Hematopoietic multipotent progenitor cell (in vitro differentiated cells): ENCODE measurements at places on chromosomes 12 and 14.

DNA sequence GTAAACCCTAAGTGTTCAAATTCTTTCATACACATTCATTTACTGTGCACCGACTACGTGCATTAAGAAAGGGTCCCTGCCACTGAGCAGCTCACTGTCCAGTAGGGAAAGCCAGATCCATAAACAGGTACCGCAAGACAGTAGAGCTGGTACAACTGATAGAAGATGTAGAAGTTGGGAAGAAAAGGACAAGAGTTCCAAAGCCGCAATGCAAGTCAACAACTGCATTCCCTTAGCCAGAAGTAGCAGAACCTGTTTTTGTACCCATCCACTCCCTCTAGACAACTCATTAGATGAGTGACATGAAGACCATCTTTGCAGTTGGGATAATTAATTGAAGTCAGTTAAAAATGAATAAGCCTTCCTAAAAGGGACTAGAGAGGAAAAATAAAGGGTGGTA lies 1.3 kb downstream of the SENP1 start:
- DNase-seq = no peak

DNA sequence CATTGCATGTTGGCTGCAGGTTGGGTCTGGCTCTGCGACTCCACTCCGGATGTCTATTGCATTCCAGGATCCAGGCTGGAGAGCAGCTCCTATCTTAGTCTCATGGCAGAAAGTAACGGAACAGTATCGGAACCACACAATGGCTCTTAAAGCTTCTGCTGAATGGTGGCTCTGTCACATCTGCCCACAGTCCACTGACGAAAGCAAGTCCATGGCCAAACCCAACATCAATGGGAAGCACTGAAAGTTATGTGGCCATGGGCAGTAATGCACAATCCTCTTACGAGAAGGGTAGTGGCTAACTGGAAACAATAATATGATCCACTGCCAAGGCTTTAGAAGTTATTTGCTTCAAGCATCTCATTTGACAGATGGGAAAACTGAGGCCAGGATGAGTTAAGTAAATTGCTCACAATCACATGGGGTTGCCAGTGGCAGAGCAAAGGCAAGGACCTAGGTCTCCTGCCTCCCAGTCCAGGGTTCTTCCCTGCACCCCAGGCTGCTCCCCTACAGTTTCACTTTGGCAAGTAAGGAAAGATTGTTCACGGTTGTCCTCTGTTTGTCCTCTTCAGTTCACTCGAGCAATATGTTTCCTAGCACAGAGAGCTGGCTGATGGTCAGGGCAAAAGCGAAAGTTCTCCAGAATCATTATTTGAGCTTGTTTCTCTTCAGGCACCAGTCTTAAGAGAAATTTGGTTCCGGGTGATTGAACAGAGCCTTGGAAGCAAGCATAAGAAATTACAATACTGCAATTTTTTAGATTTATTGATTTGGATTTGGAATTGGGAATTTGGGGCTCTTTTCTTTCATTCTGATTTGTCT lies 54.2 kb downstream of the CKAP4 start:
- DNase-seq = no peak

- no peak for DNase-seq
Observed at GRCh38 chr14:89420502-89420901, 3.5 kb upstream of the FOXN3 start.

- no peak for DNase-seq
Observed at GRCh38 chr12:11666131-11667050, 16.9 kb downstream of the ETV6 start.

DNA sequence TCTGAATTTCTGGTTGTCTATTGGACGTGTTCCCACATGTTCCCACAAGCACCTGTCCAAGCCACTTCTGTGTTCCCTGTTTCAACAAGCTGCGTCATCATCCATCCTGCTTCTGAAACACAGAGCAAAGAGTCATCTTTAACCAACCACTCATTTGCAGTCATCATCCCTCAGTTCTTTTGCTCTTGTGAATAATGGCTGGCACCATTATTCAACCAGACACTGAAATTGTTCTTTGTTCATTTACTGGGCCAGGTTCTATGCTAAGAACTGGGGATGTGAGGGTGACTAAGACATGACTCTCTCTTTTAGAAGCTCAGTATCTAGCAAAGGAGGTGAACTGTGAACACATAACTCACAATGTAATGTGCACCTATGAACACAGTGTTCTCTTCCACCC lies 40.7 kb upstream of the ANO4 start:
- DNase-seq = no peak

- DNase-seq = no peak
Observed at GRCh38 chr14:25102788-25103187, 52.8 kb upstream of the STXBP6 start.

GRCh38 chr12:48300774-48301173 lies 49.9 kb downstream of the ZNF641 start:
- no peak for DNase-seq

- no peak for DNase-seq
Observed at GRCh38 chr12:11969437-11970154, 101.1 kb upstream of the BCL2L14 start.

- DNase-seq = no peak
Observed at GRCh38 chr12:6294156-6295093, 16.1 kb upstream of the PLEKHG6 start.

DNA sequence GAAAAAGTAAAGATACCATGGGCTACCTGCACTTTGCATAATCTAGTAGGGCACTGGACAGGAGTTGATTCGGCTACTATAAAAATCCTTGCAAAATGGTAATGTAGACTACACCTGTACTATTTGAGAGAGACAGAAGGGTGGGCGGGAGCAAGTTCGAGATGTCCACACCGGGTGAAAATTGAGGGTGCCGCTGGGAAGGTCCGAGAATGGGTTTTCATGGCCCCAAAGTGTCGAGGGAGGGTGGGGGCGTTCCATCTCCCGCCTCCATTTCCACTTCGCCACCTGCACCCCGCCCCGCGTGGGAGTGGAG lies 648 bp downstream of the SNX6 start:
- DNase-seq = no peak

DNA sequence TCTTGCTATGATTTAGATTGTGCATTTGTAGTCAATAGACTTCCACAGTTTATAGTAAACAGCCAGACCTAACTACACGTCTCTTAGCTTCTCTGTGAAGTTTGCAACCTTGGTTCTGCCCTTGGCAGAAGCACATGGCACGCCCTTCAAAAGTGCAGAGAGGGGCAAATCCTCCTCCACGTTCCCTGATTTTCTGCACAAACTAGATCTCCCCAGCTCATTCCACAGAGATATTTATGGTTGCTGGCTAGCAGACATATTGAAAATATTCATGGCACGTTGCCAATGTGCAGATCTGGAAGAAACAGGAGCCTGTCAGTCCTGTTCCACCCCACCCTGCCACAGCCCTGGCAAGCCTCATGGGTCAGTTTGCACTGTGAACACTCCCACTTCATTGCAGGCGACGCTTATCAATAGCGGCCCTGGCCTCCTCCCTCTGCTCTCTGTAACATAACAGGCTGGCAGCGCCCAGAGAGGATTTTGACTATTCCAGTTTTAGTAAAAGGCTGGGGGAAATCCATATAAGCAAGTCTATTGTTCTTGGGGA lies 6.5 kb upstream of the LGALS3 start:
- no peak for DNase-seq

GRCh38 chr14:66610154-66610563 lies 102.2 kb downstream of the GPHN start:
- DNase-seq = no peak

DNA sequence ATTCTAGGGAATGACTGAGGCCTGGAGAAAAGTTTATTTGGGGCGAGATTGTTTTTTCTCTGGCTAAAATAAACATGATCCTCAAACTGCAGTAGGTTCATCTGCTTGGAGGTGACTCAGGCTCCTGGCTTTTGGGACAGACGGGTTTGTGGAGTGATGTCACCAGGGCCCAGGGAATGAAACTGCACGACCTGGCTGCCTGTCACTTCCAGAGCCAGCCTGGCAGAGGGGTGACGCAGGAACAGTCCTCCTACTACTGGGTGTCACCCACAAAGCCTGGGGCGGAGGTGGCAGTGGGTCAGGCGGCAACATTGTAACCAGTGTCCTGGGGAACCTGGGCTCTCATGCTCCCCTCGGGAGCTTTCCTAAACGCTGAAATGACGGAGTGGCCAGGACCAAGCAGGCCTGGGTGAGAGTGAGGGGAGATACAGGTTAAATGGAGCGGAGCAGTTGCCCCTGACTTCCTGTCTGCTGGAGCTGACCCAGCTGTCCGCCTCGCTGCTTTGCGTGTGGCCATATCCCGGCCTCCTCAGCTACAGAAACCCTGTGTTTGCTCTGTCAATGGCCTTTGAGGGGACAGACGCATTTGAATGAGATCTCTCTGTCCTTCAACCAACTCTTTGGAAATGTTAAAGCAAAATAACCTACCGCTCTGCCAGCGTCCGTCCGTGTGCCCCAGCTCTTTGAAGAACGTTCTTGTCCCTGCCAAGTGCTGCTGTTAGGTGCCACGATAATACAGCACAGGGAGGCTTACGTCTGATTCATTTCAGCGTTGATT lies 6.5 kb downstream of the HIP1R start:
- no peak for DNase-seq

- no peak for DNase-seq
Observed at GRCh38 chr12:68078737-68079136, 80.8 kb downstream of the IFNG start.

- DNase-seq = no peak
Observed at GRCh38 chr12:102992297-102992696, 34.8 kb downstream of the ASCL1 start.
